ENCODE measurements at places on chromosomes 11 and 22.

- no peak for DNase-seq
These were observed 25.5 kb downstream of the TMEM123 start for GRCh38 chr11:102427068-102427467.

DNA sequence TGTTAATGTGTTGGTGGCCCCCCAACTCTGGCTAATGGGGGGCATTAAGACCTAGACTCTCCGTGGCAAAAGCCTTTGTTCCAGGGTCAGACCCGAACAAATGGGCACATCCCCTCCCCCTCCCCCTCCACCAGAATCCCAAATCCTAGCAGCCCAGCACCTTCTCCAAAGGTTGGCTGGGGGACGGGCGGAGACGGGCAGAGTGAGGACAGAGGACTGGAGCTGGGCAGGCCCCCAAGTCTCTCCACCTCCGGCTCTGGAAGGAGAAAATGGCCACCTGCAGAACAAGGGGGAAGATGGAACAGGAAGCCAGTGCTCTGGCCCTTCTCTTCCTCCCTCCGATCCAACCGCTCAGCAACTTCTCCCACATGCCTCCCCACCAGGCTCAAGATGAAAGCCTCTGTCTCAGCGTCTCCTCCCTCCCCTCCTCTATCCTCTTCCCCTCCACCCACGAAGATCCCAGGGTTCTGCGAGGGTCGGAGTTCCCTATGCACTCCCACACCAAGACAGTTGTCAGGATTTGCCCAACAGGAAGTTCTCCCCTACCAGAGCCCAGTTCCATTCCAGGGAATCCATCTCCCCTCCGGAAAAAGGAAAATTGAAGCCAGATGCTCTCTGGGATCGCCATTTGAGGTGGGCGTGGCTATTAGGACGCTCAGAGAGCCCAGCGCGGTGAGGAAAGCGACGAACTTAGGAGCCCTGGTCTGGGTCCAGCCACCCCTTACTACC lies 20.1 kb downstream of the ADA2 start:
- DNase-seq: no peak

- no peak for DNase-seq
These were observed 146.0 kb downstream of the OPCML start for GRCh38 chr11:133386262-133386661.

DNA sequence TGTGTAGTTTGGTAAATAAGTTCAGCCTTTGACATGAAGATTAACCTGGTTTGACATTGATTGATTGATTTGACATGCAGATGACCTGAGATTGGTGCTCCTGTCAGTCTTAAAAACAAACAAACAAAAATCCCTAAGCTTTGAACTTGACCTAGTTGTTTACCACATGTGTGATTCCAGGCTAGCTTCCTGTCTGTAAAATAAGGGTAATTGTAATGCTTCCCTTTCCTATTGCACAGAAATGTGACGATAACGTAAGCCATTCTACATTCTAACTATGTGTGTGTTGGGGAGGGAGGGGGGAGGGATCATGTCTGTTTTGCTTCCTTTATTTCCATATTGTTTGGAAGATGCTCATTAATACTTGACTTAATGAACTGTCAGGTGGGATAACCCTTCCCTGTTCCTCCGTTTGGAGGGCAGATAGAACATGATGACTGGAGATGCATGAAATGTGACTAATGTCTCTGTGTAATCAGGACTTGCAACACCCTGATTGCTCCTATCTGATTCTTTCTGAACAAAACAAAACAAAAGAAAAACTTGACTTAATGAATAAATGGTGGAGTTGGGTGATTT lies 106.1 kb upstream of the CLMP start:
- DNase-seq: no peak

- DNase-seq: no peak
These were observed 2.5 kb upstream of the SEPTIN3 start for GRCh38 chr22:41966607-41967240.
